HFFc6 (cell line): ENCODE measurements at places on chromosomes 1 and 21. TPM values are rescaled to one million over a fixed set of nuclear protein-coding genes. Genes with fewer than 3 reads are reported as not detected.

DNA sequence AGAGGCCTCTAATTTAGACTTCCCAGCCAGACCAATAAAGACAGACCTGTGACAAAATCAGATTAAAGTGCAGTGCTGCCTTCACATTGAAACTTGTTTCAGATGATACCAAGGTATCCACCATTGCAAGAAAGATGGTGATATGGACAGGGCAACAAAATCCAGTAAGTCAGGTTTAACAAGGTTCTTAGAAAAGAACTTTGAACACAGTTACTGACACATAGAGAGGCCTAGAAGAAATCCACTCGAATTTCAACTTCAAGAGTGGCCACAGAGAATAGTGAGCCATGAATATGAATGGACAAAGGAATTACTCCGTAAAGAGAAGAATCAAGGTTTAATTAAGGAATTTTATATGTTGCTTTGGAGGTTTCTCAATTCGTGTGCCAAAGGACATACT lies 230.4 kb downstream of the KCNT2 start:
- no peak overlapping the region for H3K4me3 ChIP-seq
- no peaks in the 10 kb centered on the region for H3K4me1 ChIP-seq
- DNase-seq: no peak
- H3K27me3 ChIP-seq: no peaks in the 10 kb centered on the region

- no peak for DNase-seq
- H3K27ac ChIP-seq: peak overlapping the region; percentile 82
- H3K4me1 ChIP-seq: peaks cover 92% of the 10 kb centered on the region
- H3K36me3 ChIP-seq: peaks cover 54% of the 10 kb centered on the region
- H3K27me3 ChIP-seq: no peaks in the 10 kb centered on the region; the same call in none of the 2 replicates
Measured at GRCh38 chr1:33332881-33333280, 12.0 kb upstream of the A3GALT2 start.

DNA sequence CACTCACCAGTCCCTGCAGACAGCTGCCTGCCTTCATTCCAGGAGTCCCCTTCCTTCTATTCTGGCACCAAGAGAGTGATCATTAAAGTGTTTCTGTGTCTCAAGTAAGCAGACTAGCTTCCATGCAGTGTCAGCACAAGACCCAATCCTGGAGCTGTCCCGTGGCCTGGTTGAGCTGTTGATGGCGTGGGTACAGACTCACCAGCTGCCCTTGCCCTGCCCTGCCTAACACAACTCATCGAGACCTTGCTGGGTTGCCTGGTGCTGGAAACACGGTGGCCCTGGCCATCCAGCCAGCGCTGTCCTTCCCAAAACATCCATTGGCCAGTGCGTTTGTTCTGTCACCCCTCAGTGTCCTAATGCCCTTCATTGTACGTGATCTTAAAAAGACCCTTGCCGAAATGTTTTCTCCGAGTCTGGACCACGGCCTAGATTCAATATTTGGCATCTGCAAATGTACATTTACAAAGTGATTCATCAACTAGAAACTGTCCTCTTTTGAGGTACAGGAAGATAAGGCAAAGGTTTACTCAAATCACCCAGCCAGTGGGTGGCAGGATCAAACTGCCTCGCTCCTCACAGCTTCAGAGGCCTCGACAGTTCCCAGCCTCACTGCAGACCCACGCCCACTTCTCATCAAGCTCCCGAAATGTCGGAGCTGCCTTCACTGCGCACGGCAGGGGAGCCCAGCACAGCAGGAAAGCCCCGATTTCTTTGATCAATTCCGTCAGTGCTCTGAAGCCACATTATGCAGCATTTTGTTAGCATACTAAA lies 494.2 kb downstream of the KIF26B start:
- no peaks in the 10 kb centered on the region for H3K4me1 ChIP-seq
- no peak overlapping the region for H3K27ac ChIP-seq
- no peak overlapping the region for H3K4me3 ChIP-seq
- DNase-seq: no peak

Gene PPIAL4G
- not detected in 3 replicates for total RNA-seq

Gene RERE
- total RNA-seq: 36.6 and 43.4 TPM in 2 replicates

Gene ST3GAL3
- 16.1 to 19.8 TPM (median 18.0 TPM) in 3 replicates for total RNA-seq

Gene APOBEC4
- total RNA-seq: not detected in 3 replicates

Gene OLIG2
- total RNA-seq: not detected in 3 replicates

Gene WDR64
- total RNA-seq: not detected in 3 replicates

Gene MAN1C1
- total RNA-seq: 0.07 to 0.19 TPM (median 0.15 TPM) in 3 replicates
